Stimulated activated CD4-positive, alpha-beta T cell treated with anti-CD3 and anti-CD28 coated beads, TNF-alpha, amount 100 ng/mL, for 1 hour (primary cell): ENCODE measurements at places on chromosomes 13 and 19.
A peak's percentile ranks its signal among the peaks of the same experiment; 100 is the strongest.

- no peak for DNase-seq
These were observed 320.6 kb downstream of the FOXO1 start for GRCh38 chr13:40345654-40346372.

GRCh38 chr13:36360903-36361302, 14.7 kb upstream of the SPART start:
- no peak for DNase-seq

GRCh38 chr19:15584541-15585115, 30.4 kb upstream of the CYP4F8 start:
- peak; percentile 85 for DNase-seq

DNA sequence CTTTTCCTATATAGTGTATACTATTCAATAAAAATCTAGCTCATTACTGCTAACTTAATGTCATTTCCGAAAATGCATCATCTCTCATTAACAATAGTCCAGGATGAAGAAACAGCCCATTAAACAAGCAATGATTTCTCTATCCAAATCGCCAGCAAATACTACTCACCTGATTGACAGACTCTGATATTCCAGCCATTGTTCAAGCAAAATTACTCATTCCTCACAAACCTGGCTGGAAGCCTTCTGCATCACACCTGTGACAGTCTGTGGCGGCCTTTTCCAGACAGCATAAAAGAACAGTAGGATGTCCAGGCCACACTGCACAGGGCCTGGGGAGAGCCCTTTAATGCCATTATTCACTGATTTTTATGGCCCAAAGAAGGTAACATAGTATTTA, 115.9 kb downstream of the ABCC4 start:
- DNase-seq: no peak

GRCh38 chr13:24124789-24125476, 35.6 kb upstream of the SPATA13 start:
- DNase-seq: no peak

- DNase-seq: no peak
These were observed 988.0 kb downstream of the PCDH17 start for GRCh38 chr13:58619396-58620113.

DNA sequence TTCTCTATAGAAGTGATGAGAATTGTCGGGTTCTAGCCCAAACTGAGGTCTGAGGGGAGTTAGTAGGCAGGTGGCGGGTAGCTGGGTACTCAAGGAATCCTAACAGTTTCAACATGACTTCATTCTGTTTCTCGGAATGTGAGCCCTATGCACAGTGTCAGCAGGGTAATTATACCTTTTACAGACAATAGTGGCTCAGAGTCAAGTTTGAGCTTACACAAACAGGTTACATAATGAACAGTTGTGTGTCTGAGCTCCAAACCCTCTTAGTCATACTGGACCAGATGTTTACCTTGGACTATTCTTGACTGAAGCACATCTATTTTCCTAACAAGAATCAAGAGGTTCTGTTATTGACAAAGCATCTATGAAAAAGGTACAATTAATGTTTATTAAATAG, 1066.7 kb upstream of the PCDH20 start:
- DNase-seq: no peak

DNA sequence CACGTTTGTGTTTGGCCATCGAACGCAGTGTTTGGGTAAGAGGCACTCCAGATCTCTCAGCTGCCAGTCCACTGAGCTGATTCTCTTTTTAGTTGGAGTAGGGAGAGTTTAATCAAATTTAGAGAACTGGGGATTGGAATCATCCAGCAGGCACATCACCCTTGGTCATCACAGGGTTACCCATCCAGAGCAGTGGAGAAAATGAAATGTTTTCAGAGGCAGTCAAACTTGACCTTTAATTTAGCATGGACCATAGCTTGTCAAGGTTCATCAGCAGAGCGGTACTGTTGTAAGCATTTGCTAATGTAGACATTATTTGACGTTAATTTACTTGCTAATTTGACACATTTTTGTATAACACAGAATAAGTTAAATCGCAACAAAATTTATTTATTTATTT, 18.4 kb upstream of the FRY start:
- DNase-seq: no peak

DNA sequence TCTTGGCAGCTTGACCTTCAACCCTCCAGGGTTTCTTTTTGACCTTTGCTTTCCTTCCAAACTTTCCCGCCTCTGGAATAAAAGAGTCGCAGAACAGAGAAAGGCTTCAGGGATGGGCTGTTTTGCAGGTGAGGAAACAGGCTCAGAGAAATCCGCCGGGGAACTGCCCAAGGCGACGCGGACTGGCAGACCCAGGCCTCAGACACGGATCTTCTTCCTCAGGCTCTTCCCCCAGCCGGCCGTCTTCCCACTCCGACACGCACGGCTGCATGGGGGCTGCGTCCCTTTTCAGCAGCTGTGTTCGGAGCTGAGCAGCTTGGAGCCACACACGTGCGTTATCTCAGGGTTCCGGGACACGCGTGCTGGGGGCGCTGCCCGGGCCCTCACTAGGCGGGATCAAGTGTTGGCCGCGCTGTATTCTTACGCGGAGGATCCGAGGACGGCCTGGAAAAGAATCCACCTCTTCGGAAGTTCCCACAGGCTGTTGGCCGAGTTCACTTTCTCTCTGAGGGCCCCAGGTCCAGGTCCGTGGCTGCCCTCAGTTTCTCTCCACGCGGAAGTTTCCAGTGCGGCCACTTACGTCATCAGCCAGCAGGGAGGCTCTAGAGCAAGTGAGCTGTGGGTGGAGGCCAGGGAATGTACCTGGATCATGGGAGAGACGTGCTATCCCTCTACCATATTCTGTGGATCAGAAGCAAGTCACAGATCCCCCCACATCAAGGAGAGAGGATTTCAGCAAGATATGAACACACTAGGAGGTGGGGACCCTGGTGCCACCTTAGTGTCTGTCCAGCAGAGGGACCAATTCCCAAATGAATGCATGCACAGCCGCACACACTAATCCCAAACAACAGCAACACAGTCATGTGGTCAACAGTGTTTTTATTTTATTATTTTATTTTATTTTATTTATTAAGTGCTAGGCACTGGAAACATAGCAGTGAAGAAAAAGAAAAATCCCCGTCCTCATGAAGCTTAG, 100.4 kb downstream of the ING1 start:
- DNase-seq: no peak

DNA sequence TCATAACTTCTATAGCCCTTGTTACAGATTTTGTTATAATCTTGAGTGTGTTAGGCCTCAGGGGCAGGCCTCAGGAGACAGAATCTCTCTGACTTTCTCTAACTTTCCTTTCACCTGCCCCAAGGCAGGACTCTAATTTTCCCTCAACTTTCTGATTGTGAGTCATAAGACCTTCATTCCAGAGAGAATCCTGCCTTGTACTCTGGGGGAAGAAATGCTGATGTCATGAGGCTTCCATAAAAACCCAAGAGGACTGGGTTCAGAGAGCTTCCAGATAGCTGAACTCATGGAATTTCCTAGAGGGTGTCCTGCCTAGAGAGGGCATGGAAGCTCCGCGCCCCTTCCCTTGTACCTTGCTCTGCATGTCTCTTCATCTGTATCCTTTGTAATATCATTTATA, 5.3 kb upstream of the KBTBD6 start:
- no peak for DNase-seq

DNA sequence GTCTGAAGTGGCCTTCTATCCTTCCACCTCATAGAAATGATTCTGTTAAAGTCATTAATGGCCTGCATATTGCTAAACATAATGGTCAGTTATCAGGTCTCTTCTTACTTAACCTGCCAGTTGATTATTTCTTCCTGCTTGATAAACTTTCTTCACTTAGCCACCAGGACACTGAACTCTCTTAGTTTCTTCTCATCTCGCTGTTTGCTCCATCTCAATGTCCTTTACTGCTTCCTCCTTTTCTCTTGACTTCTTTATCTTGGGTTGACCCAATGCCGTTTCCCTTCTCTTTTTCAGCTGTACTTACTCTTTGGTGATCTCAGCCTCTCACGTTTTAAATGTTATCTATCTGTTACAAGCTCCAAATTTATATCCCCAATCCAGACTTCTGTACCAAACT, 17.1 kb upstream of the CLC start:
- DNase-seq: no peak

- no peak for DNase-seq
These were observed 235.5 kb downstream of the PCDH9 start for GRCh38 chr13:66994517-66995202.
